T-helper 1 cell (primary cell): ENCODE measurements at places on chromosomes 5 and 9.

- DNase-seq, result peak; percentile 45
Observed at GRCh38 chr9:135602789-135603481, 36.4 kb downstream of the GLT6D1 start.

GRCh38 chr9:101508211-101508610 is 25.4 kb upstream of the RNF20 start:
- DNase-seq, result no peak

DNA sequence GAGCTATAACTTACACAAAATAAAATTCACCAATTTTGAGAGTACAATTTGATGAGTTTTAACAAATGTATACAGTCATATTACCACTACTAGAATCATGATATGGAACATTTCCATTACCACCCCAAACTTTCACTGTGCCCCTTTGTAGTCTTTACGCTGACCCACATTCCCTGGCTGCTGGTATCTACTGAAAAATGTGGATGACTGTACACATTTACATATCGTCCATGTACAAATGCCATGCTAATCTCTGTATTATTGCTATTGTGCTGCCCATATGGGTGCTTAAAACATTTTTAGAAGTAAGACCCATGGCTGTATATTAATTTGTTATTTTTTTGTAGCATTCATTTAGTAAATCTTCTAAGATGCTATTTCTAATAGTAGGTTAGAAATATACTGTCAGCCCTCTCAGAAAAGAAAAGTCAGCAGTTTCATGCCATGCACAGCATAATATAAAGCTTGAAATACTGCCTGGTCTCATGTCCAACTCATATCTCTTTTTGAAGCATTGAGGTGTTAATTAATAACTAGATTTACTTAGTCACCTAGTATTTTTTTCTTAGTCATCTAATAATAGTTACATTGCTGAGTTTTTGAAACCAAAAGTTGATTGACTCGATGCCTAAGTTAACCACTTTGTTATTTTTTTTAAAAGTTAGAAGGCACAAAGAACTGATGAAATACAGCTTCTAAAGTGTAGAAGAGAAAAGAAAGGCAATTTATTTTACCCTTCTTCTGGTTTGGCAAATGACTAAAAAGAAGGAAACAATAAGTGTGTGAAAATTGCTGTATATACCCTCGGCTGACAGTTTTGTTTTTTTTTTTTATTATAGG is 188.3 kb upstream of the MEF2C start:
- DNase-seq, result no peak

GRCh38 chr9:109801484-109801883 is 21.5 kb downstream of the PALM2AKAP2 start:
- no peak for DNase-seq

- no peak for DNase-seq
Observed at GRCh38 chr9:134597957-134598883, 43.4 kb upstream of the COL5A1 start.

- no peak for DNase-seq
Observed at GRCh38 chr9:136156209-136157120, 37.8 kb upstream of the TMEM250 start.

- no peak for DNase-seq
Observed at GRCh38 chr5:59179704-59180103, 596.8 kb downstream of the RAB3C start.

- no peak for DNase-seq
Observed at GRCh38 chr5:68140763-68141162, 74.8 kb upstream of the PIK3R1 start.
